ENCODE measurements at places on chromosomes 1 and 21.

- DNase-seq: no peak
Measured at GRCh38 chr1:93537396-93537795, 89.5 kb downstream of the FNBP1L start.

GRCh38 chr1:23673086-23673813, 18.4 kb upstream of the RPL11 start:
- no peak for DNase-seq

GRCh38 chr1:228487336-228488124, at the start of gene RNF187:
RNF187 (plus strand) TSS chr1:228487382.
- peak; percentile 93 for DNase-seq

DNA sequence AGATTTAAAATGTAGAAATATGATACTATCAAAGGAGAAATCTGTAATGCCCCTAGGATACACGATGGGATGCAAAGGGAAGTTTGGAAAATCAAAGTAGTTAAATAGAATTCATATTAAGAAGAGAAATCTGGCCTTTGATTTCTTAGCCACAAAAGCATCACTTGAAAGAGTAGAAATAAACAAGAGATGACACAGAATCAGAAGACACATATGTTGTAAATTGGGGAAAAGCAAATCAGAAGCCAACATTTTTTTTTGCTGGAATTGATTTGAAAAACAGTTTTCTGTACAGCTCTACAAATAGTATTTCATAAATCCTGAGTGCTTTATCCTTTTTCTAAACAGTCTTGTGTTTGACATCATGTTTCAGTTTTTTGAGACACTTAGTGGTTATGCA, 12.4 kb upstream of the TNFSF18 start:
- no peak for DNase-seq

DNA sequence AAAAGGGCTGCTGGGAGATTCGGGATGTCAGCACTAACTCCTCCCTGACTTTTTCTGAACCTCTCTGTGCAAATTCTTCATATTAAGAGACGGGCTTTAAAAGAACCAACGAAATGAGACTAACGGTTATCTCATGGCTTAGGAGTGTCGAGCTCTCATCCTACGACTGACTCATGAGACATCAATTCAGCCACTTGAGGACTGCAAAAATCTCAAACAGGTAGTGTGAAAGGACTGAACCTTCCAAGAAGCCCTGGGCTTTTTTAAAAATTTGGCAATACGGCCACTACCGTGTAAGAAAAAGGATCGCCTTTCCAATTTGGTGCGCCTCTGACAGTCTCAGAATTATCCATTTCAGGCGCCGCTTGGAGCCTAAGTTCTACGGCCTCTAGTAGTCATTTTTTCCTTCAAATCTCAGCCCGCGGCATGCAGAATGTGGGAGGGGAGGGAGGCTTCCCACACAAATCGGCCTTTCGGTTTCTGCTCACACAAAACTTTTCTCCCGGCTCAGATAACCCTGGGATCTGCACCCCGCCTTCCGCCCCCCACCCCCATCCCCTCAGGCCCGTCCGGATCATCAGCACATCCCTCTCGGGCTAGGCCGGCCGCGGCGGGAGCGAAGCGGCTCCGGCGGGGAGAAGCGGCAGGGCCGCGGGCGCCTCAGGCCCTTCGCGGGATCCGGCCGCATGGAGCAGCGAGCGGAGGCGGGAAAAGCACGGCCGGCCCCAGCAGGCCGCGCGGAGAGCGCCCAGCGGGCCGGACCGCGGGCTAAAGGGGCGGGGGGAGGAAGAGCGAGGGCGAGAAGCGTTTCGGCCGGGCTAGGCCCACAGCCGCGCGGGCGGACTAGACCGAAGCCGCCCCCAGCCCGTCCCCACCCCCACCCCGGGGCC, 618 bp downstream of the HNRNPR start:
- peak; percentile 70 for DNase-seq

DNA sequence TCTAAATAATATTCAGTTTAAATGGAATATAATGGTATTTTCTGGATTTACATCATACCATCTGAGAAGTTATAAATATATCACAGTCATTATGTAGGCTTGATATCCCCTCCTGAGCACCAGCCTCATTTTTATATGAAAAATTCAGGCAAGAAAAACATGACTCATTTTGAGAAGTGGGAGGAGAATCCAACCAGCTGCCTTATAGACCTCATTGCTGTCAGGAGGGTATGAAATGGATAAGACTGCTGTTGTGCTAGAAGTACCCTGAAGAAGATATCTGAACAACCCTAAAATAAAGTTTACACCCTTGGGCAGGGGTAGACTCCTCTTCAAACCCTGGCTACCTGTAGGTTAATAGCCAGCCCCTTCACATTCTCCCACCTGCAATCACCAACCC, 8.8 kb downstream of the GIPC2 start:
- DNase-seq: no peak

DNA sequence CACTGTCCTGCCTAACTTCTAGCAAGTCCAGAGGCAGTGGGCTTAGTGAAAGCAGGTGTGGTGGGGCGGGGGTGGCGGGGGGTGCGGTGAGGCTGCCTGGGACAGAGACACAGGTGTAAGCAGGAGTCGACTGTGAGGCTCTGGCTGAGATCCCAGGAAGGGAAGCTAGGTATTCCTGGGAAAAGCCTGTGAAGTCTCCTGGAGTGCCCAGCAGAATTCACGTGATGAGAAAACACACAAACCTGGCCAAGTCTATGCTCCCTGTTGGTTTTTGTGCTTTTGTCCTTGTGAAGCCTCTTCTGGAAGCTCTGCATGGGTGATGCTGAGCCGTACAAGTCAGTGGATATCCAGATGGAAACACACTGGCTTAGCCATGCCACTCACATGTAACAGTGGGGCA, 5.3 kb downstream of the GALNT2 start:
- peak; percentile 15 for DNase-seq

- no peak for DNase-seq
Measured at GRCh38 chr1:244046907-244047611, 4.0 kb upstream of the ZBTB18 start.

- no peak for DNase-seq
Measured at GRCh38 chr1:153399401-153400055, 8.7 kb upstream of the S100A8 start.

DNA sequence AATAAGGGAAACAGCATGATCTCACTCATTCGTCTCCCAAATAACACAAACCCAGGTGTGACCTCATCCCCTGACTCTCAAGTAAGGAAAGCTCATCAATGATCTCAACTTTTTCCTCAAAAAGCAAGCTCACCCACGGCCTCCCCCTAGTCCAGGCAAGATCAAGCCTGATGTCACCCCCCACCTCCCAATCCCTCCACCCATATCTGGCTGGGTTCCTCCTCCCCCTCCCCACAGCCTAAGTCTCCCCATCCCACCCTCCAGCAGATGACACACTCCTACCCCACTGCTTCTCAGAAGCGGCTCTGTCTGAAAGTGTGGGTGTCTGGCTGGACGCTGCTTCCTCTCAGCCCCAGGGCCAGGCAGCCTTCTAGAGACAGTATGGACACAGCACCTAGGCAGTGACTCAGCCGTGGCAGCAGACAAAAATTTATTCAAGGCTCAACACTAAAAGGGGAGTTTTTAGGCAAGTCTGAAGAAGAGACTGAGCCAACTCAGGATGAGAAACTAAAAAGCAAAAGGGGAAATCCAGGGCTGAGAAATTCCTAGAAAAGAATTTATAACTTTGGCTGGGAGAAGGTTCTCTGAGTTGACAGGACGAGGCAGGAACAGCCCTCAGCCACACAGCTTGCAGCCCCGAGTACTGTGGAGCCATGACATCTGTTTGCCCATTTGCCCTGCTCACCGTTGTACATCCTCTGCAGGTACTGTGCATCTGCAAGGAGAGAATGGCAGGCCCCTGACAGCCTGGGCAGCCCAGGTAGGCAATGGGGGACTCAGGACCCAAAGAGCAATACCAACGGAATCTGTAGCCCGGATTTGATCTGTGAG, 81.6 kb upstream of the LRRC8D start:
- no peak for DNase-seq

- DNase-seq: no peak
Measured at GRCh38 chr1:61776091-61776490, 33.8 kb downstream of the PATJ start.
